ENCODE measurements at places on chromosomes 6 and 20. TPM values are rescaled to one million over a fixed set of nuclear protein-coding genes. Genes with fewer than 3 reads are reported as not detected.

- DNase-seq, result no peak
Observed at GRCh38 chr6:22231616-22232015, 65.2 kb downstream of the PRL start.

The TMEM217 gene
- polyA plus RNA-seq, result 2.3 TPM

GRCh38 chr6:144347933-144348332, 62.8 kb downstream of the UTRN start:
- no peak for DNase-seq

- DNase-seq, result peak; percentile 85
Observed at GRCh38 chr6:154197196-154197860, 158.3 kb downstream of the OPRM1 start.

GRCh38 chr20:2652724-2653555, 508 bp downstream of the NOP56 start:
- DNase-seq, result no peak

- peak; percentile 34 for DNase-seq
Observed at GRCh38 chr20:34824806-34825529, 483 bp downstream of the NCOA6 start.

DNA sequence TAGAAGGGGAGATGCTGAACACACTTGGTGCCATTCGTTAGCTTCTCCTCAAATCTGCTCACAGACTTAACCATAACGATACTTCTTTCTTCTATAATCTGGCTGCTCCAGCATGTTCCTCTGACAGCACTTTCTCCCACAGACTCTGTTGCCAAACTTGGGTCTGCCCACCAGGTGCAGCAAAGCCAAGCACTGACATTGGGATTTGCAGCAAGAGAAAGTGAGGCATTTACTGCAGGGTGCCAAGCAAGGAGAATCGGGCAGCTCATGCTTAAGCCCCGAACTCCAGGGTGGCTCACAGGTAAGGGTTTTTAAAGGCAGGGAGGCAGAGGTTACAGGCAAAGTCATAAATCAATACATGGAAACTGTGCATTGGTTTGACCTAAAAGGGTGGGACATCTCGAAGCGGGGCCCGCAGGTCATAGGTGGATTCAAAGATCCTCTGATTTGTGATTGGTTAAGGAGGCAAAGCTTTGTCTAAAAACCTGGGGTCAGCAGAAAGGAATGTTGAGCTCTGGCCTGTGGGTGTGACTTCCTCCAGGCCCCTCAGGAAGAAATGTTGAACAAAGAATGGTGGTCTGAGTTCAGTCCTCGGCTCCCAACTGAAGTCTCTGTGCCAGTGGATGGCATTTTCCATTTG, 25.1 kb upstream of the PNPLA1 start:
- no peak for DNase-seq

The CLVS2 gene
- polyA plus RNA-seq, result 0.10 TPM

The BRD2 gene
- polyA plus RNA-seq, result 301 TPM
